ENCODE measurements at places on chromosomes 4 and X.

- DNase-seq: no peak
These were observed 589.5 kb downstream of the BCOR start for GRCh38 chrX:39508300-39508692.

GRCh38 chr4:182764137-182764536 is 153.0 kb downstream of the DCTD start:
- DNase-seq: no peak

DNA sequence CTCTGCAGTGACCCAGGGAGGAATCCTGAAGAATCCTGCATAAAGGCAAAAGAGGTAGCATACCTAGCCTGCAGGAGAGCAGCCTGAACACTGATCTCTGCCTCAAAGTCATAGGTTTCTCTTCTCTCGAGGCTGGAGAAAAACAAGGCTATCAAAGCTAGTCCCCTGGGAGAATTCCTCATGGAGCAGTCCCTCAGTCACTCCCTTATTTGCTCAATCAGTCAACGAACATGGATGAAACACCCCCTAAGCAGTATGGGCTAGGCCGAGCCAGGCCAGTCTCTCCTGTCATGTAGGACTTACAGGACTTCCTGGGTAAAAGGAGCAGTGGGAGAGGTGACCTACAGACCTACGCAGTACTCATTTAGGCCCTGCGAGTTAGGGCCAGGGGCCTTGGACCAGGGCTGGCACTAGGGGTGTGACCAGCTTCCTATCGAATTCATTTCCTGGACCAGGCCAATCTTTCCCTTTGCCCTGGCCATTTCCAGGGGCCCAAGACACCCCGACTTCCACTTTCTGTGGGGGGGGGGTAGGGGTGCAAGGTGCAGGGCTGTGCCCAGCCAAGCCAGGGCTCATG is 164.1 kb downstream of the EFNB1 start:
- no peak for DNase-seq

DNA sequence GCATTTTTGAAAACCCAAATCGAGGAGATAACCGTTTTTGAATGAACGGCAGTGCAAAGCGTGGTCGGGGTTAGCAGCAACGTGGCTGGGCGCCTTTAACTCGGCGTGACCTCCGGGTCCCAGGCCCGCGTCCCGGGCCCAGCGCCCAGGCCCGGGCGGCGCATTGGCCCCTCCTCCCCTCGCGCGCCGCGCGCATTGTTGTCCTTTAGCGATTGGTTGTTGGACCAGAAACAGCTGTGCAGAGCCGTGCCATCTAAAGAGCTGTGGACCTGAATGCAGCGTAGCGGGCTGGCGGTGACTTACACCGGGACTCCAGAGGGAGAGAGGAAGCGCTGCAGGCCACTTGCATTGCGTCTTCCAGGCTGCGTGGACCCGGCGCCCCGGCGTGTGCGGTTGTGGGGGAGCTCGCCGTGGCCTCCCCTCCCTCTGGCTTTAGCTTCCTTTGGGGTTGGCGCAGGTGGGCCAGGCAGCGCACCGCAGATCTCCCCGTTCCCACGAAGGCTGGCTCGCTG is at the start of gene STOX2:
Gene STOX2, plus strand, starts transcription at position 227 of the 512 bp plus-strand sequence. CDS start 1,484 bp downstream, outside the sequence.
- DNase-seq: peak; percentile 40

GRCh38 chrX:54659547-54659946 is 129.5 kb downstream of the GNL3L start:
- DNase-seq: no peak
